ENCODE measurements at places on chromosomes 1 and 21. TPM values are rescaled to one million over a fixed set of nuclear protein-coding genes. Genes with fewer than 3 reads are reported as not detected.

DNA sequence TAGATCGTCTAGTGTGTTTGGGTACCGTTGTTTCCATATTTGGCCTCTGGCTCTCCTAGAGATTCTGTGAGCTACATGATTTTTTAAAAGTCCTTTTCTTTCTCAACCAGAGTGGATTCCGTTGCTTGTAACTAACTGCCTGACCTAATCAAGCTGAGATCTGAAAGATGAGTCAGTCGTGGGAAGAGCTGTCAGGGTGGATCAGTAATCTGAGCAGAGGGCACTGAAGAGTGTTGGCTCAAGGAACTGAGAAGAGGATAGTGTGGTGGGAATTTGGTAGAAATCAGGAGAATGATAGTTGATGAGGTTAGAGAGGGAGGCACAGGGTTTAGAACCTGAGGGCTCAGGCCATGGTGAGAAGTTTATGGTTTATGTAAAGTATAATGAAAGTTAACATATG lies 52.2 kb downstream of the TRAF5 start:
- no peak for DNase-seq

LENEP gene
- total RNA-seq: not detected

- DNase-seq: no peak
Measured at GRCh38 chr1:229075716-229076115, 195.2 kb upstream of the RAB4A start.

DNA sequence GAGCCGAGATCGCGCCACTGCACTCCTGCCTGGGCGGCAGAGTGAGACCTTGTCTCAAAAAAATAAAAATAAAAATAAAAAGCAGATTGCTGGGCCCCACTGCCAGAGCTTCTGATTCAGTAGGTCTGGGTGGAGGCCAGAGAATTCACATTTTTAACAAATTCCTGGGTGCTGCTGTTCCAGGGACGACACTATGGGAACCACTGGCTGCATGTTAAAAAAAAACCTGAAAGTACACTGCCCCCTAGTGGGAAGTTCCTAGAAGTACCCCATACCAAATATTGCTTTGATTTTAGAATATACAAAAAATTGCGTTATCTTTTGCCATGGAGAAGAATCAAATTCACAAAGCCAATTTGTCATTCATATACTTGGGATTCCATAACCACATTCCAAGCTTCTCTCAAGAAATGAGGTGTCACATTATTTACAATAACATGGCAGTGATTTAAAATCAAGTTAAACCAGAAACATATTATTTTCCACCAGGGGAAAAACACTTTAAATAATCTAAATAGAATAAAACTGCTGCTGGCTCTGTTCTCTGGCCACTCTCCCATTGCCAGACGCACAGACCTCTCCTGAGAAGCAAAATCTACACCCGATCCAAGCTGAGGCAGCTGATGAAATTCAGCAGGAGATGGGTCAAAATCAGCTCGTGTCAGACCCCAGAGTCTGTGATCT lies 27.4 kb downstream of the SYF2 start:
- no peak for DNase-seq

DNA sequence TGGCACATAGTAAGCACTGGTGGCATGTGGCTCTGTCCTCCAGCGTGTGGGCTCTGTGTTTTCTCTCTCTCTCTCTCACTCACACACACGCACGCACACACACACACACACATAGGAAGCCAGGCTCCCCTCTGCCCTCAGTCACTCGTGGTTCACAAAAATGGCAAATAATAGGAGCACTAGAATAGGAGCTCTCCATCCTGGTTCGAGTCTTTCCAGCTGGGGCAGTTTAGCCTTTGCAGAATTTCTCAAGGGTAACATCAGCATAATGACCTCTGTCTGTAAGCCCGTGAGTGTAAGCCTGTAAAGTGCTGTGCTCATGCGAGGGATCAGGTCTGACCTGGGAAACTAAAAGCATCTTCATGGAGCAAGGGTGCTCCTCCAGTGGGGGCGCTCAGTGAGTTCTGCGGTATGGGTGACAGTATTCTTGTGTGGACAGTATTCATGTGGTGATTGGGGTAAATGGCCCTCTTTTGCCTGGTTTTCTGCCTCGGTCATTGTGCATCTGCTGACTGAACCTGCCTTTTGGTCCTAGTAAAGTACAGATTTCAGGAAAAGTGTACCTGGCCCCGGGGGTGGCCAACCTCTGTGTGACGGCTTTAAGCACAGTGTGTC lies 842 bp upstream of the ZC3H12A start:
- no peak for DNase-seq

RXFP4 gene
- not detected for total RNA-seq

GRCh38 chr1:7084232-7084894 lies 299.1 kb downstream of the CAMTA1 start:
- DNase-seq: no peak

Measured in cardiac septum (tissue), 1 donor.